ENCODE measurements at places on chromosomes 6 and 20.

- DNase-seq = no peak
These were observed 58.2 kb upstream of the SYNDIG1 start for GRCh38 chr20:24411003-24411833.

GRCh38 chr6:166025149-166025898, 142.3 kb downstream of the TBXT start:
- DNase-seq = no peak

- no peak for DNase-seq
These were observed 20.2 kb upstream of the SLC22A7 start for GRCh38 chr6:43277643-43278523.

- no peak for DNase-seq
These were observed 4.2 kb downstream of the ADTRP start for GRCh38 chr6:11774426-11774825.

- DNase-seq = no peak
These were observed 8.6 kb downstream of the VNN2 start for GRCh38 chr6:132749111-132749510.

- no peak for DNase-seq
These were observed 76.5 kb downstream of the SPTLC3 start for GRCh38 chr20:13085275-13085674.

GRCh38 chr20:39588148-39588757, 626.1 kb downstream of the DHX35 start:
- DNase-seq = no peak

GRCh38 chr20:33878583-33878982, 67.4 kb downstream of the CHMP4B start:
- DNase-seq = no peak

Data from stimulated activated CD8-positive, alpha-beta memory T cell treated with anti-CD3 and anti-CD28 coated beads, Interleukin-2, amount 100 ng/mL, for 1 hour (primary cell).